Stimulated activated CD4-positive, alpha-beta T cell treated with anti-CD3 and anti-CD28 coated beads, Interleukin-4, amount 100 ng/mL, for 4 hours (primary cell): ENCODE measurements at places on chromosomes 7 and 10.

- no peak for DNase-seq
Measured at GRCh38 chr10:90916392-90917237, 4.3 kb downstream of the ANKRD1 start.

GRCh38 chr10:1366811-1367425 lies 310.7 kb downstream of the WDR37 start:
- no peak for DNase-seq

- no peak for DNase-seq
Measured at GRCh38 chr7:18354108-18355085, 141.2 kb upstream of the HDAC9 start.

- DNase-seq, result no peak
Measured at GRCh38 chr7:85186083-85186520, 754 bp downstream of the SEMA3D start.

- DNase-seq, result no peak
Measured at GRCh38 chr10:43211030-43211429, 55.8 kb downstream of the RASGEF1A start.
